ENCODE measurements at places on chromosomes 1 and 21.

DNA sequence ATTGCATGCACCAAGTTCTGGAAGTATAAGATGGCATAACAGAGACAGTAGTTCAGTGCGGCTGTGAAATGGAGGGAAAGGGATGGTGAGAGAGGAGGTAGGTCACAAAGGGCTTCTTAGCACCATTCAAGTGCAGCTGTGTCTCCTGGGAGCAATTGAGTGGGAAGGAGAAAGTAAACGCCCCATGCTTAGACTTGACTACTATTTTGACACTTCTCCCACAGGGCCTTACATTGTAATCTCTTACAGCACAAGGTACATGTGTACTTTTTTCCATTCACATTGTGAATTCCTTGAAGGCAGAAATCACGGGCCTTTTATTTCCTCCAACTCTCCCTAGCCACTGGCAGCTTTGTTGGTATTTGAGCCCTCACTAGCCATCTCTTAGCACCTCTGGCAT is 239.6 kb upstream of the FOXD3 start:
- no peak for DNase-seq

- DNase-seq, result no peak
Measured at GRCh38 chr21:43627527-43627926, 31.8 kb downstream of the HSF2BP start.

DNA sequence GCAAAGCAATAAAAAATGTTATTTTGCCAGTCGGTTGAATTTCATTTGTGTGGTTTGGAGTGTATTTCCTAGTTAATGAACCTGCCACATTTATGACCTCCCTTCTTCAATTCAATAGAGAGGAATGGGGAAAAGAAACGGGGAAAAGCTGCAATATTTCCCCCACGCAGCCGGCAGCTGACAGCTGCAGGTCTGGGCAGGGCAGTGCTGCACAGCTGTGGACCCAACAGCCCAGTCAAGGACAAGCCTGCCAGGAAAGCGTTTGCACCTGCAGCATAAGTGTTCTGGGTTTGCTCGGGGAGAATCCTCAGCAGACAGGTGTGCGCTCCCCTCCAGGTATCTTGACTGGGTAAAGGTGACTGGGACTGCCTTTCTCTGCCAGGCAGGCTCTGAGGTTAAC is 53.4 kb downstream of the FBXO2 start:
- DNase-seq, result no peak

DNA sequence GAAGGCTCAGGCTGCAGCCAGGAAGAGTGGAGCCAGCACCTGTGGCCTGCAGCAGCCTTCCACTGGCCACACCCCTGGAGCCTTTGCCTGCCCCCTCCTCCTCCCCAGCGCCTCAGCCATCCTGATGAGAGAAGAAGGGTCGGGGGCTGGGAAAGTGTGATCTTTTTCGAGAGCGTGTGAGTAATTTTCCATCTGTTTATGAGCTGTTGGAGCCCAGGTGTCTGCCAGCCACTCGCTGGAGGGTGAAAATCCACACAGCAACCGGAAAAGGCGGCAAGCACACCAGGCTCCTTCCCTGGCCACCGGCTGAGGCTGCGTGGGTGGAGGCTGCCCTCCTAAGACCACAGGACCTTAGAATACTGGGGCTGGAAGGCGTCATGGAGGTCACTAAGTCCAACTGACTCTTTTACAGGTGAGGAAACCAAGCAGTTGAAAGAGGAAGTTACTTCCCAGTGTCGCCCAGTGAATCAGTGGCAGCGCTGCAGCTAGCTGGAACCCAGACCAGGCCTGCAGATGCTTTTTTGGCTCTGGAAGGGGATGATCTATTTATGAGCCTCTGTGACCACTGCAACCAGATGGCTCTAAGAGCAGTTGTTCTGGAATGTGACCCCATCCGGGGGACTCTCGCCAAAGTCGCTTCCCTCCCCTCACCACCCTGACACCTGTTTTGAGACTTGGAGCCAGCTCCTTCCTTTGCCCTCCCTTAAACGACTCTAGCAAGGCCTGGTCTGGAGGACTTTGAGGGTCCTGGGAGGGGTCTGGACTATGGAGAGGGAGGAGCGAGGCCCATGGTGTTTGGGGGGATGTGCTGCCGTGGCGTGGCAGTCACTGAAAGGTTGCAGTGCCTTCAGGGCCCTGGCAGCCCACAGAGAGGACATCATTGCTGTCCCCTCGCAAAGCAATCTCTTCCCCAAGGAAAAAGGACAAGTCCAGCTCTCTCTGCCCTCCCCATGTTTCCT is 54.5 kb downstream of the LGR6 start:
- DNase-seq, result no peak
